ENCODE measurements at places on chromosomes 3 and 15.

DNA sequence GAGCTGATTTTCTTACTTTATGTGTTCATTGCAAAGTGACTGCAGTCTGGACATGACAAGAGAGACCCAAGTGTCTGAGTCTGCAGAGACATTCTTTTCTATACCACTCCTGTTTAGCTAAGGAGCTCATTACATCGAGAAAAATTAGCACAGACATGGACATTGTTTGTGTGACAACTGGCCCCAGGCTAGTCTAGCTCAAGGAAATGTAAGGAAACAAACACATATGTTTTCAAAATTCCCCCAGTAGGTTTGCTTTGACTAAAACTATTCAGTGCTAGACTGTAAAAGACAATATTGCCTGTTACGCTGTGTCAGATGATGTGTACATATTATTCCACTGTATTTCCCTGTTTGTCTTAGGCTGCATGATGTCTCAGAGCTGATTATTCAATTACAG is 40.9 kb downstream of the TPRG1 start:
- no peak for DNase-seq

DNA sequence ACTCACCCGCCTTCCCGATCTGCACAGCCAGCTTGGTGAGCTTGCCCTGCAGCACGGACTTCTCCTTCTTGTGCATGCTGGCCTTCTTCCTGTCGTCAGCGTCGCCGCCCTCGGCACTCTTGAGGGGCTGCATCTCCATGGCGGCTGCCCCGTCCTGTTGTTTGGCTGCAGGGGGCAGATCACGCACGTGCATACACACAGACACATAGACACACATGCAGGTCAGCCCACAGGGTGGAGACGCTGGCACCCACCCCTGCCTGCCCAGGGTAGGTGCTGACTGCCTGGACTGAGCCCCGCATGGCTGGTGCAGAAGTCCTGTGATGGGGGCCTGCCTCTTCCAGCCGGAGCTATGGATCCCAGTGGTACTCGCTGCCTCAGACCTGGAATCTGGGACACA is 57.3 kb upstream of the SEC13 start:
- no peak for DNase-seq

GRCh38 chr3:120114981-120115380 is 20.7 kb upstream of the GSK3B start:
- no peak for DNase-seq

DNA sequence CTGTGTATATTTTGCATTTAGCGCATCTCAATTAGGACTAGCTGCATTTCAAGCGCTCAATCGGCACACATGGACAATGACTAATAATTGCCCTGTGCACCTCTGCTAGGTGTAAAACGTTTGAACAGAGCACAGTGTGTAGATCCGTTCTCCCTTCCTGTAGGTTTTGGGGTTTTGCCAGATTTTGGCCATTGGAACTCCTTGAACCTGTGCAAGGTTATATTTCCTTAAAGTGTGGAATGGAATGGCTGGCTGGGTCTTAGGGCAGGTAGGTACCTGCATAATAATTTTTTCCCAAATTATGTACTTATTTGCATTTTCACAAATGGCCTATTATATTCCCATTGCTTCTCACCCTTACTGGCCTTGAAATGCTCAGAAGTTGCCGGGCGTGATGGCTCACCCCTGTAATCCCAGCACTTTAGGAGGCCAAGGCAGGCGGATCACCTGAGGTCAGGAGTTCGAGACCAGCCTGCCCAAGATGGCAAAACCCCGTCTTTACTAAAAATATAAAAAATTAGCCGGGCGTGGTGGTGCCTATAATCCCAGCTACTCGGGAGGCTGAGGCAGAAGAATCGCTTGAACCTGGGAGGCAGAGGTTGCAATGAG is 777 bp downstream of the RNU5B-1 start:
- DNase-seq = no peak

DNA sequence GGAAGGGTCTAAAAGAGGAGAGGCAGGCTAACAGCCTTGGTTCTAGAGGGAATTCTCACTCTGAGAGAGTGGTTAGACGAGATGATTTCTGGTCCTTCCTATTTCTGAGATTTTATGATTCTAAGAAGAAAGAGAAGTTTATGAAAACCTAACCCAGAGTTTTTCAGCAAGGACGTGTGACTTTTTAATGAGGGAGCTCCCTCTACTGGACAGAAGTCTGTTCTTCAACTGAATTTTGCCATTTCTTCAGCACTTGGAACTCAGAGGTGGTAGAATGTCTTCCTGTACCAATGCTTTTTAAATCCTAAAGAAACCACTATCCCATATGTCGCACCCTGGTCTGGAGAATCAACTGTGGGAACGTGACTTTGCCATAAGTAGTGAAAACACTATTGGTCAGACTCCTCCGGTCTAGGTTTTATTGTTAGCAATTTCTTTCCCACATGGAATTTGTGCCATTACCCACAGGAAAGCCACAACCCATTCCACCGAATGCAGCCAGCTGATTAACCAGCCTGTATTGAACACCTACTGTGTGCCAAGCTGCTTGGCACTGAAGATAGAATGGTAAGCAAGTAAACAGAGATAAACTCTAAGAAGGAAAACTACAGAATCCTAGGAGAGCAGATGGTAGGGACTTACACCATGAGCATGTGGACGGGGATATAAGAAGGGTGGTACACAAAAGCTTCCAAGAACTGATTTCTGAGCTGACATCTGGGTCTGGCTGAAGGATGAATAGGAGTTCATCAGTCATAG is 199.5 kb upstream of the LMCD1 start:
- peak; percentile 29 for DNase-seq

- DNase-seq = no peak
Measured at GRCh38 chr3:191087391-191087790, 111.7 kb upstream of the OSTN start.

GRCh38 chr3:153746211-153746610 is 375.0 kb upstream of the ARHGEF26 start:
- DNase-seq = no peak

- no peak for DNase-seq
Measured at GRCh38 chr15:66845266-66845785, 143.3 kb downstream of the SMAD6 start.

DNA sequence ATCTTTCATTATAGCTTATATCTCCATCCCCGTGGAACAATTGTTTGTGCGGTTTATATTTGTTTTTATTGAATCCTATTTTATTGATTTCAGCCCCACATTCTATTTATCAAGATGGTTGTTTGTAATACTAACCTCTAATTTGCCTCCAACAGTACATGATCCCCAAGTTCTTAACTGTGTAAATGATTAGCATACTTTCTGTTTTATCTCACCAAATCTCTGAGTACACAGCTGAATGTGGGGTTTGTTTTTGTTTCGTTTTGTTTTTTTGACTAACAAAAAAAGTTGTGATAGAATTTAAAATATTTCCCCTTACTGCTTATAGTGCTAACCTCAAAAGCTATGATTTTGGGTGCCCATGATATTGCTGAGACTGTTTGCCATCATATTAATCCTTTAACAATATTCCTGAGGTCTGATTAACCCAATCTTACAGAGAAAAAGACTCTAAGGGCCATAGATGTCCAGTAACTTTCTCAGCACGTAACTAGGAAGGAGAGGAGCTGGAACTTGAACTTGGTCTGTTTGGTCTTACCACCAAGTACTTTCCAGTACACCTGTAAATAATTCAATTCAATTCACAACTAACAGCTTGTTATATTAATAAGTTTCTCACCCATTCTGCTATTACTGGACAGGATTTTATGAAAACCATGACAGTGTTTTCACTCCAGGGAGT is 789.8 kb downstream of the TUSC7 start:
- no peak for DNase-seq

- DNase-seq = no peak
Measured at GRCh38 chr3:112459750-112460149, 39.5 kb downstream of the BTLA start.

- DNase-seq = no peak
Measured at GRCh38 chr15:100931143-100931890, 12.2 kb downstream of the LRRK1 start.

- DNase-seq = no peak
Measured at GRCh38 chr3:6220447-6220846, 640.5 kb upstream of the GRM7 start.

- no peak for DNase-seq
Measured at GRCh38 chr3:27610800-27611525, 111.2 kb downstream of the EOMES start.

- no peak for DNase-seq
Measured at GRCh38 chr15:33654860-33655259, 313.4 kb upstream of the CHRM5 start.

DNA sequence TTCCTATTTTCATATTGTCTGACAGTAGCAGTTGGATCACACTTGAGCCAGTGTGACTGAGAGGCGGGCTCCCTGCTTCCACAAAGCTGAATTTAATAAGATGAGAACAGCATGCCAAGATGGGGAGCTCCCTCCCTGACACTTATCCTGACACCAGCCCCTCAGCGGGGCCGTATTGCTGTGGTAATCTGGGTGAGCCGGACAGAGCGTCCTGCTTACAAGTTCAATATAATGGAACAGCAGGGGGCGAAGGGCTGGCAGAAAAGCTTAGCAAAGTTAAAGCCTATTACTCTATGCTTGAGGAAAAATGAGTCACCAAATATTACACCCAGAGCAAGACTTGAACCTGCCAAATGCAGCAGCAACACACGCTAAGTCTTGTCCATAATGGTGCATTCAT is 163.8 kb upstream of the CMC1 start:
- no peak for DNase-seq

GRCh38 chr3:45464336-45465170 is 76.2 kb downstream of the LARS2 start:
- no peak for DNase-seq

DNA sequence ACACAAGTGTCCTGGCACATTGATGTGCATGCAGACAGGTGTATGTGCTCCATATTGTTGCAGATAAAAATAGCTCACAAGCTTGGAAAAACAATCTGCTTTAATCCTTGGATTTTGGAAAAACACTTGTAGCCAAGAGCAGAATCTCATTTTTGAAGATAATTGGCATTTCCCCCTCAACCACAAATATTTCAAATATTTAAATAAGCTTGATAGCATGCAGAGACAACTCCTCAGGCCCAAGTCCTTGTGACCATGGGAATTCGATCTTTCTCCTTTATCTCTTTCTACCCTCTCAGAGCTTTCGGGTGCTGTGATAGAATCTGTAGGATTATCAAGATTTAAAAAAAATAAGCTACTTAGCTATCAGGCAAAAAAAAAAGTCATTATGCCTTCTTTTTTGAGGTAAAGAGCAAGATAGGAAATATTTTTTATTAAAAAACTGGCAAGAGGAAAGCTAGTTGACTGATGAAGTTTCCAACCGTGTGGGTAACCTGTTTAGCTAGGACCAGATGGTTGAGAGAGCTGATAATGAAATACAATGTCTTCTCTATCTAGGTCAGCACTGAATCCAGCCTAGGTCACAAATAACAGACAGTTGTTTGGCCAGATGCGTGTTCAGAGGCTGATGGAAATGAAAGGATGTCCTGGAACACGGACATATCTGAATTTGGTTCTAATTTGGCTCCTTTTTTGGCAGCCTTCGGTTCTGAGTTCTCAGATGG is 54.9 kb upstream of the SNRK start:
- no peak for DNase-seq

- DNase-seq = no peak
Measured at GRCh38 chr3:113948015-113948917, 453 bp downstream of the ZDHHC23 start.

GRCh38 chr3:101898752-101899169 is 49.4 kb downstream of the NFKBIZ start:
- no peak for DNase-seq

- no peak for DNase-seq
Measured at GRCh38 chr3:151015767-151016477, 43.4 kb upstream of the CLRN1 start.

DNA sequence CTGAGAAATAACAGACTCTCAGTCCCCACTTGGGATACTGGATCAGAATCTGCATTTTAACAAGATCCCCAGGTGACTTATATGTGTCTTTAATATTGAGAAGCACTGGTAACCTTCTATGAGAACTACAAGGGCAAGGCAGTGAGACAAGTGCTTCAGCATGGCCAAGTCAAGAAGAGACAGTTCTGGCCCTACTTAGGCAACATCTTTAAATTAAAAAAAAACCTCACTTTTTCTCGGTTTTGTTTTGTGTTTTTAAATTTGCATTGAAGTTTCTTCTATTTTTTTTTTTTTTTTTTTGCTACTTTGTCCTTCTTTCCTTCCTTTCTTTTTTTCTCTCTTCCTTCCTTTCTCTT is 42.5 kb upstream of the SPTSSB start:
- no peak for DNase-seq

- no peak for DNase-seq
Measured at GRCh38 chr15:84604826-84605553, 4.2 kb downstream of the ZSCAN2 start.

DNA sequence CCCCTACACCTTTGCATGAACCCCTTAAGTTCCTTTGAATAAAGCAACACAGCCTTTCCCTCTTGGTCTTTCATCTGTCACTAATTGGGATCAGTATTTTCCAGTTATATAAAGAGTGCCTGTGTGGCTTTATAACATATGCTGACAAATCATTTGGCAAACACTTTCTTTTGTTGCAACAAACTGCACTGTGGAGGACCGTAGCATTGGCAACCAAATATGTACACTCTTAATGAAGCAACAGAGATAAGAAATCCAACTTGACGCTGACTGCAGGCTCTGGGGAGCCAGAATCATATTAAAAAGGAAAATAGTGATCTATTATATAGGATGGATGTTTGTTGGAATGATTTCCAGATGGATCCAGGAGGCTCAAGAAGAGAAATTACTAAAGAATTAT is 120.1 kb upstream of the PRICKLE2 start:
- no peak for DNase-seq

GRCh38 chr3:191398607-191399006 is 62.4 kb upstream of the PYDC2 start:
- no peak for DNase-seq

DNA sequence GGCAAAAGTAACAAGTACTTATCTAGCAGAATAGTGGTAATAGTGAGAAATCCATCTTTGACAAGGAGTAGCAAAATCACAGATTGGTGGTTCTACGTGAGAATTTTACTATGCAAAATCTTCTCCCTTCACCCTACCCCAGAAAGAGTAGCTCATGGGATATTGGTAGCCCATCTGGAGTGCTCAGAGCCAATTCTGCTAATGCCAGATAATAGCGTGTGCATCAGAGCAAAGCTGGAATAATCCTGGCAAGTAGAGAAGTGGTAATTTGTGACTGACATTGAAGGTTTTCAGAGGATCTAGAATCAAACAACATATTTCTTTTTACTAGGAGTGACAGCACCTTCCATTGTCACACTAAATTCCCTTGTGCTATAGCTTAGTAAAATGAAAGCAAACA is 192.9 kb downstream of the ZBBX start:
- no peak for DNase-seq

GRCh38 chr3:43017004-43017403 is 37.9 kb downstream of the GASK1A start:
- no peak for DNase-seq

DNA sequence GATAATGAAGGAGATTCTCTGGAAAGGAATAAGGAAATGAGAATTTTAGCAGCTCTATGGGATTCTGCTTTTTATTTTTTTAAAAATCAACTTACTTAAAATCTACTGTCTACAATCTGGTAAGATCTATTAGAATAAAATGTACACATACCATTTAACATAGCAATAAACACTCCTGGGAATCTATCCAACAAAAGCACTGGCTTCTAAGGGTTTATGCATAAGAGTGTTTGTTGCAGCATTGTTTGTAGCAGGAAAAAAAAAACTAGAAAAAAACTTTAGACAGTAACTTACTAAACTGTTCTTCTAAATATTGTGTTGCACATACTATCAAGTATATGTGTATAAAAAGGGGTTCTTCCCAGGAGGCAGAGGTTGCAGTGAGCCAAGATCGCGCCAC is 15.7 kb upstream of the RBP1 start:
- DNase-seq = no peak
